ENCODE measurements at places on chromosomes 11 and 22. TPM values are rescaled to one million over a fixed set of nuclear protein-coding genes. Genes with fewer than 3 reads are reported as not detected.

DNA sequence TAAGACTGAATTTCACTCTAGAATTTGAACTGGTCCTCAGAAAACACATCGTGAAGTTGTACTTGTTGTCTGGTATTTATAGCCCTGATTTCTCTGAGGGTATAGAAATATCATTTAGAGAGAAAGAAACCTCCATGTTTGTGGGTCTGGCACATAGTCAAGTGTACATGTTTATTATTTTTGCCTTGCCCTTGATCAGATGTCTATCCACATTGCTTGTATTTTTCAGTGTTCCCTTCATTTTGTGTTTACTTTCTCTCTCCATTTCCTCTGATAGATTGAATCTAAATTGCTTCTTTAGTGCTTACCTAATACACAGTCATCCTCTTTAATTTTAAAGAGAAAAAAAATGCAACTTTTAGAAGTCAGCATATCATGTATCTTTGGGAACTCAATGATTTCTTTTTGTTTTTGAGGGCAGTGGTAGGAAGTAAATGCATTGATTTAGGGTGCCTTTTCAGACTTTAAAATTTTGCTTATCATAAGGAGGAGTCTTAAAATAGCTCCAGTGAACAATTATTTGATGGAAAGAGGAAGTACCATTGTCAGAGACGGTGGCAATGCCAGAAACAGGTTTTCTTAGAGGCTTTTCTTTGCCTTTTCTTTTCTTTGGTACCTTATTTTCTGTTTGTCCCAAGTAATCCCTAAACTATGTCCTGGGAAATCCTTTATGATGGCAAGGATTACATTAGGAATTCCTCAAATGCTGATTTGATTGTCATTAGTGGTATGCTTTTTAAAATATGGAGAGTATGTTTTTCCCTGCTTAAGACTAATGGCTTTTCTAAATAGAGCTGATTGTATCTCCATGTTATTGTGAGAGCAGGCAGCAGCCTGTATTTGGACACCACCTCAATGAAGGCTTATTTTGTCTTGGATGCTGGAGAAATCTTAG is 29.8 kb upstream of the TECTA start:
- H3K27me3 ChIP-seq: no peaks in the 10 kb centered on the region
- no peak overlapping the region for H3K4me3 ChIP-seq
- H3K4me1 ChIP-seq: no peaks in the 10 kb centered on the region
- H3K36me3 ChIP-seq: no peaks in the 10 kb centered on the region
- no peak for DNase-seq

Gene PGA5
- 0.35 TPM for total RNA-seq

GRCh38 chr22:17121233-17122195 is at the start of gene TMEM121B:
TMEM121B (minus strand) TSS chr22:17121360; CDS start chr22:17121127, 233 bp downstream.
- H3K36me3 ChIP-seq: no peaks in the 10 kb centered on the region
- no peak within 1 kb of the TSS for H3K27ac ChIP-seq
- H3K4me3 ChIP-seq: no peak within 1 kb of the TSS
- DNase-seq: peak; percentile 87

Gene OR8D1
- total RNA-seq: not detected

- peak overlapping the region; percentile 19 for H3K4me3 ChIP-seq
- H3K27me3 ChIP-seq: peaks cover 9% of the 10 kb centered on the region
- H3K36me3 ChIP-seq: no peaks in the 10 kb centered on the region
- H3K27ac ChIP-seq: no peak overlapping the region
These were observed 15.9 kb downstream of the RTN4RL2 start for GRCh38 chr11:57476047-57476756.

- H3K27me3 ChIP-seq: no peaks in the 10 kb centered on the region
- H3K4me1 ChIP-seq: no peaks in the 10 kb centered on the region
- no peak for DNase-seq
- H3K4me3 ChIP-seq: no peak overlapping the region
These were observed 238.4 kb downstream of the TBC1D22A start for GRCh38 chr22:47000888-47001287.

DNA sequence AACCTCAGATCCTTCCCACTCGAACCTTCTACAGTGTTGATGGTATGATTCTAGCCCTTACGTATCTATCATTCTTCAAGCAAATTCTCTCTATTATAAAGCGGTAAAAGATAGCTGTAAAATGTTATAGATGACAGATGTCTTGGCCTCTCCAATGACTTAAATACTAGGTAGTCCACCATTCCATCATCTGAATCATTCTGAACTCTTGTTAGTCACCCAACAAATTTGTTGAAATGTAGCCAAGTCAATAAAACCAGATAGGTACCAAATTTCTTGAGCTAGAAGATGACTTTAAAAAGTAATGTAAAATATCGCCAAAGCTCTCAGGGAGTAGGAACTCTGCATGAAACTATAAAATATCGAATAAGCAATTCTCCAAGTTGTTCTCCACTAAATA is 32.6 kb upstream of the PICALM start:
- no peaks in the 10 kb centered on the region for H3K36me3 ChIP-seq
- no peaks in the 10 kb centered on the region for H3K27me3 ChIP-seq
- H3K4me3 ChIP-seq: no peak overlapping the region
- no peak overlapping the region for H3K27ac ChIP-seq
- H3K4me1 ChIP-seq: no peaks in the 10 kb centered on the region
- no peak for DNase-seq

GRCh38 chr11:119590651-119591351 is 138.2 kb downstream of the NECTIN1 start:
- no peak for DNase-seq
- no peak overlapping the region for H3K4me3 ChIP-seq
- H3K36me3 ChIP-seq: no peaks in the 10 kb centered on the region

DNA sequence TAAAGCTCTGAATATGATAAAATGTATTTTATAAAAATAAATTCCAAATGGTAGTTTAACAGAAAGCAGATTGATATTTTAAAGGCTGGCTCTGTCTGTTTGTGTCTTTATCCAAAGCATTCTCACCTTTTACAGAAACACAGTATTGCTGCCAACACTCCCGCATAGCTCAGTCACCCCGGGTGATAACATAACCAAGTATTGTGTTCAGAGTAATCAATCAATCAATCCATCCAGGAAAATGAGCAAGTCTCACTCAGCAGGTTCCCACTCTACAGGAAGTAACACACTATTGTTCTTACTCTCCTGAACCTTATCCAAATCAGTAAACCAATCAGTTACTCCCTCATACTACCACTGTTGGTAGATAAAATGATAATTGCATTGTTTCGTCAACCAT is 203.4 kb downstream of the LRRC4C start:
- no peak overlapping the region for H3K27ac ChIP-seq
- no peaks in the 10 kb centered on the region for H3K4me1 ChIP-seq
- H3K27me3 ChIP-seq: no peaks in the 10 kb centered on the region
- no peak for DNase-seq

Gene SGSM1
- total RNA-seq: 4.7 TPM

Gene SLC15A3
- total RNA-seq: 27.0 TPM

DNA sequence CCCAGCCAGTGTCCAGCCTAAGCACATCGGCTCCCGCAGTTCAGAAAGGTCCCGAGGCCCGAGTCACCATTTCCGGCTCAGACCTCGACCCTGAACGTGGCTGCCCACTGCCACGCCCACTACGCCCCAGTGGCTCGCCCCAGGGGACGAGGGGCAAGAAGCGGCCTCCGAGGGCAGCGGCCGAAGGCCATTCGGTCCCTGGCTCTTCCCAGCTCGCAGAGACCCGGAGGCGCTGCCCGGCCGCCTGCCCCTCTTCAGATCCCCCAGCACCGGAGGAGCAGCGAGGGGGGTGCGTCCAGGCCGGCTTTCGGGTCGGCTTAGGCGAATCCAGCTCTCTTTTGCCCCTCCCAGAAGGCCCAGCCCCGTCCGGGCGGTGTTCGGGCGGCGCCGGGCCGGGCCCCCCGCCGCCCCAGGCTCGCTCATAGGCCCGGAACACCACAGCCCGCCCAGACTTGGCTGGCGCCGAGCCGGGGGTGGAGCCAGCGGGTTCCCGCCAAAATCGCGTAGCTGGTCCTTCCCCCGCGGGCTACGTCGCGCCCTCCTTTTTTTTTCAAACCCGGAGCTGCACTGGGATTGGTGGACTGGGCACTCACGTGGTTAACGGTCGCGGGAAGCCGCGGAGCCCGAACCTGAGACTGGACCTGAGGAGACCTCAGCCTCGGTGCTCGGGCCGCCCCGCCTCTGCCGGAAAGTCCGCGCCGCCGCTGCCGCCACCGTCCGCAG is at the start of gene WEE1:
TSS of gene WEE1 (plus strand) at position 619 of the 723 bp plus-strand sequence. CDS start 264 bp downstream, outside the sequence.
- peak within 1 kb of the TSS; percentile 98 for H3K27ac ChIP-seq
- H3K4me3 ChIP-seq: peak within 1 kb of the TSS; percentile 82
- H3K36me3 ChIP-seq: no peaks in the 10 kb centered on the region
- no peaks in the 10 kb centered on the region for H3K27me3 ChIP-seq
- peak; percentile 99 for DNase-seq
- peaks cover 7% of the 10 kb centered on the region for H3K4me1 ChIP-seq

Gene HORMAD2
- not detected for total RNA-seq

- no peak overlapping the region for H3K27ac ChIP-seq
- H3K4me1 ChIP-seq: peaks cover 2% of the 10 kb centered on the region
- no peak overlapping the region for H3K4me3 ChIP-seq
- H3K27me3 ChIP-seq: no peaks in the 10 kb centered on the region
These were observed 383.7 kb downstream of the TMEM135 start for GRCh38 chr11:87421422-87421821.

DNA sequence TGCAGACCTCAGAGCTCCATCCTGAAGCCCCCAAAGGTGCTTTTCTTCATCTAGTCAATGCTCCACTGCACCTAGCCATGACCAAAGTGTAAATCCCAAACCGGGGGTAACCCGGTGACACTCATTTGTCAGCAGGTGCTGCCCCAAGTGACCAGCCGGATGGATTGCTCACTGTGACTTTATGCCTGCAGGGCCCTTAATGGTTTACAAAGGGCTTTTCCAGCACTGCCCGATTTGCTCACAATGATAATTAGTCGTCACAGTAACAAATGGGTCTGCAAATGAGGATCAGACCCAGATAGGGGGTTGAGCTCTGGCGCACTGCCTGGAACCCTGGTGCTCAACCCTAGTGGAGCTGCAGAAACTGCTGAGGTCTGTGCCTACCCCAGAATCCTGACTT is 45.7 kb upstream of the CD5 start:
- no peak overlapping the region for H3K27ac ChIP-seq
- no peaks in the 10 kb centered on the region for H3K4me1 ChIP-seq
- no peak overlapping the region for H3K4me3 ChIP-seq

- DNase-seq: no peak
- H3K27ac ChIP-seq: no peak overlapping the region
- H3K36me3 ChIP-seq: no peaks in the 10 kb centered on the region
- no peaks in the 10 kb centered on the region for H3K27me3 ChIP-seq
These were observed 7.4 kb upstream of the RBMXL2 start for GRCh38 chr11:7081441-7081840.

DNA sequence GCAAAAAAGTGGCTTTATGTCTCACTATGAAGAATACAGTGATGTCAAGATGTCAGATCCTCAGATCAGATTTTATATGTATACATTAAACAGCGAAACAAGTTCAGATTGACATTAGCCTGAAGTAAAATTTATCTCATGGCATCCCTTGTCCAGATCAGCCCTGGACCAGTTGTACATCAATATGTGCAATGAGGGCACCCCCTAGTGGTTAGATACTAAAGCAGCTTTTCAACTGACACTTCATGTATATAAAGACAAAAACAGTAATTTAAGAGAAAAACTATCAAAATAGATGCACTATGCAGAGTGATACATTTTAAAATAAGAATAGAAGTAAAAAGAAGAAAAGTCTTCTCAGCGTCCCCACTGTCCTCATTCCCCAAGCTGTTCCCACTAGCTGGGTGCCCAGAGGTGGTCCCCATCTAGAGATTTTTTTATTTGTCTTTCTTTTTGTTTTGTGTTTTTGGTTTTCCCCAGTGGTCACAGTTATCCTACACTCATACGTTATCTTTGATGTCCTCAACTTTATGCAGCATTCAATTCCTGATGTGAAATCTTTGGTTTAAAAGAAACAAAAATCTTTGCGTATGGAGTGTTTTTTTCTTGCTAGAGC is 2193.4 kb upstream of the RAG2 start:
- peak; percentile 38 for DNase-seq
- no peak overlapping the region for H3K4me3 ChIP-seq
- no peaks in the 10 kb centered on the region for H3K36me3 ChIP-seq
- no peak overlapping the region for H3K27ac ChIP-seq
- H3K4me1 ChIP-seq: no peaks in the 10 kb centered on the region
